ENCODE measurements at places on chromosomes 12 and 14.

GRCh38 chr12:46493150-46493833, 120.7 kb upstream of the SLC38A2 start:
- DNase-seq: no peak

DNA sequence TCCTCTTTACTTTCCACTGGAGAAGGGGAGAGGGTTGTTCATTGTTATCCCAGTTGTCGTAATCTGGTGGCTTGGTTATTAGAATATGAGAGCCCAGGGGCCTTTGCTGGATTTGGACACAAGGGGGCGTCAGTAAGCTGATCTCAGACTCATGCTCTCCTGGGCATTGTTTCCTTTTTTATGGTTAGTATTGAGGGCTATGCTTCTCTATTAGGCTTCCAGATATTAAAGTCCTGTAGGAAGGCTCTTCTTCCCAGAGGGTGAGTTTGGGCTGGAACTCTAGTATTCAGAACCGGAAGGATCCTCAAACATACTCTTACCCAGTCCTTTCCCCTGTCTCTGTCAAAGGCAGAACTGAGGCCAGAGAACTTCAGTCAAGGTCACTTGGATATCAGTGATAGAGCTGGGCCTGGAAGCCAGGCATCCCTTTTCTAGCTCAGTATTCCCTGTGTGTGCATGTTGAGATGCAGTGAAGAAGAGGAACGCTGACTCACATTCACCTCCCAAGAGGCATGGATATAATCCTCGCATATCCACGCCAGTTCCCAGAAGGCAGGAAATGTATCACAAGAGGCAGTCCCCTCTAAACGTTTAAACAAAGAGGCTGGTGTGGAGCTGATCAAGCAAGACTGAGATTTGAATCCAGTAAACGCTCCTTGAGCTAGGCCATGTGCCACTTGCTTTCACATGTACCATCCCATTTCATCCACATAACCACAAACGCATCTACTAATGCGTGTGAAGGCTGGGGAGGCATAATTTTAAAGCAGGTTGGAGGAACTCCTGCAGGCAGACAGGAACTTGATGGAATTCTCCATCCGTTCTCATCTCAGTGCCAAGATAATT, 41.6 kb downstream of the UBE3B start:
- peak; percentile 67 for DNase-seq

DNA sequence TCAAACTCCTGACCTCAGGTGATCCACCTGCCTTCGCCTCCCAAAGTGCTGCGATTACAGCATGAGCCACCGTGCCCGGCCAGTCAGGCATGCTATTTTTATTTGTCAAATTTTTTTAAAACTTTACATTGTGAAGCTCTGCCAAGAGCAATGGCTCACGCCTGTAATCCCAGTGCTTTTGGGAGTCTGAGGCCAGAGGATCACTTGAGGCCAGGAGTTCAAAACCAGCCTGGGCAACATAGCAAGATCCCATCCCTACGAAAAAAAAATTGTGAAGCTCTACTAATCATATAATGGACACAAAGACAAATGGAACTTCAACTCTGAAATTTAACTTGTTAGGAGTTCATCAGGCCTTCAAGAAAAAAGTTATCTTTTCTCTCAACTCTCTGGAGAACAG, 1.9 kb downstream of the R3HDM2 start:
- DNase-seq: no peak

DNA sequence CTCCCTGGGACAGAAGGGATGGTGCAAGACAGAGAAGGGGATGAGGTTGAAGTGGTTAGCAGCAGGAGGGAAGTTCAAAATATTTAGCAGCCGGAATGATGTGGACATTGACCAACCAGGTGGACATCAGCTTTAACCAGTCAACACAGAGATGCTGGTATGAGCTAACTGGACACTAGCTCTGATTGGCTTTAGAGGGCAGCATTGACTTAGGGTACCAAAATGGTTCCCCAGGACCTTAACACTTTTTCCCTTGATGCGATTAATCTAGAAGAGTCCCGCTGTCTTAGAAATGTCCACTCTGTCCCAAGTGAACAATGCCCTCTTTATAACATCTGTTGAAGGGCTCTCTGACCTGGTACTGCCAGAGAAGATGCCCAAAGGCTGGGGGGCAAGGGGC, 134.0 kb upstream of the GSC start:
- no peak for DNase-seq

DNA sequence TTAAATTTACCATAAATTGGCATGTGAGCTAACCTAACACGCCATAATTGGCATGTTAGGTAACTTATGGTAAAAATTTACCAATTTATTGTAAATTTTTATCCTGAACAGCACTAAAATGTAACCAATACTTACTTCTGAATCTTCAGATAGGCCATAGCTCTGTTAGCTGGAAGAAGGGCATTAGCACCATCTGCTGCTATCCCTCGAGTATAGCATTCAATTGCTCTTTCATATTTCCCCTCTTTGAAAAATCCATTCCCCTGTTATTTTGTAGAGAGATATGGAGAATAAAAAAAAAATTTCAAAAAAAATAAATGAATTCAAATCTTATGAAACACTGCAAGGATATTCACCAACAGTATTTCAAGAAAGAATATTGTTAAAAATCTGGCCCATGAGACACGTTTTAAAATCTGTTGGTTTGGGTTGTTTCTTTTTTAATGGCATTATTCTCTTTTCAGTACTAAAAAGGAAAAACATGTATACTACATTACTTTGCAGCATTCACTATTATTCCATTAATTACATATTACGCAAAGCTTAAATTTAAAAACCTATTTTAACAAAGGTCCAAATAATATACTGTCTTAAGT, 19.1 kb downstream of the RPAP3 start:
- DNase-seq: peak; percentile 11

All from neuronal stem cell (in vitro differentiated cells).